ENCODE measurements at places on chromosomes 6 and 20.

GRCh38 chr20:59027741-59028320, 4.3 kb downstream of the ATP5F1E start:
- no peak for DNase-seq

- DNase-seq = no peak
Measured at GRCh38 chr20:32462900-32463641, 104.9 kb downstream of the ASXL1 start.

GRCh38 chr6:133590814-133591213, 298.1 kb upstream of the TCF21 start:
- DNase-seq = no peak

GRCh38 chr6:14900919-14901318, 344.9 kb upstream of the JARID2 start:
- DNase-seq = no peak

DNA sequence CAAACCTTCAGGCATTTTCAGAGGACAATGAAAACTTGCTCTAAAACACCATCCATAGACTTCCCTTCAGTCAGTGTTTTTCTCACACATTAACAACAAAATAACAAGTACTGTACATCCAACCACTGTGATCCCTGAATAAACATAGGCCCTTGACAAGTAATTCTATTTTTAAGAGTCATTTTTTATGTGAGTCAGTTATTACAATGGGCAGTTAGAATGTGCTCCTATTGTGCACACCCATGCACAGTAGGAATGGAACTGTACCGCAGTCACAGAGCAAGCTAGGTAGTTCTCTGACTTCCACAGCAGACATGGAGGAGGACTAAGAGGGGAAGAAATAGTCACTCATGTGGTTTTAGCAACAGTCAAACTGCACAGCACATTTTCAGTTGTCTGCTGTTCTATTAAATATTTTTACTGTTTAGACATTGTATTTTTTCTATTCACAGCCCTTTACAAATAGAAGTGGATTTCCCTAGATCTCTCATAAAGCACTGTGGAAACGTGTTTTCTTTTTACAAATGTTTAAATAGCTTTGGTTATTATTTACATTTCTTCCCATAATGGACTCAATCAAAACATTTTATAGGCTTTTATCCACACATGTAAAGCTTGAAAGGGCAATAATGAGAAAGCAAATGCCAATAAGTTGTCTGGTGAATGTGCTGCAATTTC, 100.4 kb downstream of the JAG1 start:
- DNase-seq = no peak

GRCh38 chr6:12110523-12111362, 98.6 kb downstream of the HIVEP1 start:
- DNase-seq = no peak

DNA sequence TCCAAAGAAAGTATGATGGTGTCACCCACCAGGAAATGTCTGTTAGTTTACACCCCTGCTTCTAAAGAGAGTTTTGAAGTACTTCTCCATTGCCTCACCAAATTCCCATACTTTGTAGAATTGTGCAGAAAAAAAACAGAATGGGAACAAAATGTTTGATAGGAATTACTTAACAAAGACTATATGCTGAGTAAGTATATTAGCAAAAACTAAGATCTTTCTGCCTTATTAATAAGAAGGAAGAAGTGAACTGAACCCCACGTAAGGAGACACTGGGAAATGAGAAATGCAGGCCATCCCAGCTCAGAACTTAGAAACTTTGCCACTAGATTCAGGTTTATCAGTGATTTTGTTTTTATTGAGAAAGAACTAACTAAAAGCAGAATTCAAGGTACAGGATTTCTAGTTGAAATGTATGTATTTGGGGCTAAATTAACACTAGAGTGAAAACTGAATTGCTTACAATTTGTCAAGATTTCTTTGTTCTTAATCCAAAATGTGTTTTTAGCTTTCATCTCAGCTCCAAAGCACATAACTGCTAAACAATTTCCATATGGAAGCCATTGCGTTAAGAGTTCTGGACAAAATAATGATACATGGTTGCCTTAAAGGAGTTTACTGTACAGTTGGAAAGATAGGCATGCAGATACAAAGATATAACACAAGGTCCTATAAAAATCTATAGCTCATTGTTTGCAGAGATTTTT, 102.7 kb upstream of the BMP5 start:
- DNase-seq = no peak

DNA sequence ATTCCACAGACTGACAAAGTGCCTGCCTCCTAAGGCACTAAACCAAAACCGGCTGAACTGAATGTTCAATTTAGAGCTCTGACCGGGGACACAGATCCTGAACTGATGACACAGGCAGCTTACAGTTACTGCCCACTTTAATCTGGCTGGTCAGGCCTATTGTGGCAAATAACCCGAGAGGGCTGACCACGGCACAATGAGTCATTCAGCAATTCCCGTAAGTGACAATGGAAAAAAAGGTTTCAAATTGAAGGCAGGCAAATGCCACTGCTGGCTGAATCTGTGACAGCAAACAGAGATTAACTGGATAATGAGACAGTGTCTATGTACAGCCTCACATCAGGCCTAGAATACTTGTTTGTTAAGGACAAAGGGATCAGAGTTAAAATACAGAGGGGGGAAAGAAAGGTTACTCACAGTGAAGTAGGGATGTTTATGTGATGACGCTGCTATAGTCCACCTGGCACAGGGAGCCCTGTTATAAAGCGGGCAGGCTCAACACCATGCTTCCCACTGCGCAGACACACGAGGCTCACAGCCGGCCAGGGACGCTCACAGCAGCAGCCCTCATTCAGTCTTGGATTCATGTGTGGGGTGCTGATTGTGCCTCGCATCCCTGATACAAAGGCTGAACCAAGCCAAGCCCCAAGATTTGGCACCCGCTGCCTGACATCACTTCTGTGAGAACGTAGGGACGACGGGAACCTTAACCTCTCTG, 54.4 kb downstream of the RTN4IP1 start:
- DNase-seq = no peak

- no peak for DNase-seq
Measured at GRCh38 chr6:90048206-90048967, 154.1 kb downstream of the GJA10 start.

GRCh38 chr20:58837717-58838116, 13.0 kb downstream of the GNAS-AS1 start:
- DNase-seq = no peak

DNA sequence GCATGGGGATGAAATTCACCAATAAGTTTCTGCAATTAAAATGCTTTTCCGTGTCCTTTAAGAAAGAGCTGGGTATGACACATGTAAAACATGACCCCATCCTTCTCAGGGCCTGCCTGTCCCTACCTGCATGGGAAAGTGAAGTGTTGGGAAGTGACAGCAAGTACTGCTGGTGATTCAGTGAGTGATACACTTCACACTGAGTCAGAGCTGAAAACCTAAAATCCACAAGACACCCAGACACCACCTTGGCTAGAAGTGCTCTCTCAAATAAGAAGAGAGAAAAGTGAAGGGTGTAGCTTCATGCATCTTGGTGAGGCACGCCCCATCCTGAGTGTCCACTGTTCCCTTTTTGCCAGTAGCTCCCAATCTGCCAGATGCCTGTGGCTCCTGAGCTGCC, 3.3 kb downstream of the RAB22A start:
- no peak for DNase-seq

- DNase-seq = no peak
Measured at GRCh38 chr20:22716821-22717351, 132.5 kb upstream of the FOXA2 start.
